Psoas muscle (tissue), 8 donors: ENCODE measurements at places on chromosomes 3 and 15. TPM values are rescaled to one million over a fixed set of nuclear protein-coding genes. Genes with fewer than 3 reads are reported as not detected.

GNAT1 gene
- total RNA-seq = not detected

INSYN1 gene
- 4.8 TPM for total RNA-seq

DNAH12 gene
- 0.34 TPM for total RNA-seq

NRG4 gene
- 11.6 TPM for total RNA-seq

TMEM207 gene
- total RNA-seq = not detected

LRRC2 gene
- total RNA-seq = 65.1 TPM

EPHA6 gene
- not detected for total RNA-seq

CD276 gene
- 8.9 TPM for total RNA-seq

AHSG gene
- total RNA-seq = not detected

CISH gene
- 75.1 TPM for total RNA-seq
